ENCODE measurements at places on chromosomes 1 and 21.

DNA sequence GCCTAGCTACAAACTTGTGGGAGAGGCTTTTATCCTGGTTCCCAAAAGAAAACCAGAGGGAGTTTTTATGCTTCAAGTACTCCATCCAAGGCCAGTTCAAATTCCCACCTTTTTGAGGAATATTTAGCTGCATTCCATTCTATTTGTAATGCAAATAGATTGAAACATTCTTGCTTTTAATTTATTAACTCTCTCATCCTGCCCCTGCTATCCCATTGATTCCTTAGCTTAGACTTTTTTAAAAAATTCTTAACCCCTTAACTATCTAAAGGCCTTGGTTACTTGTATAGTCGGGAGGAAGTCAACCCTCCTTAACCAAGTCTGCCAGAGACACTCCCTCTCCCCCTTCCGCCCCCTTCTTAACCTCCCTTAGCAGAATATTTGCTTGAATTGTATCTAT lies 2.5 kb upstream of the MOV10 start:
- no peak for ATAC-seq

DNA sequence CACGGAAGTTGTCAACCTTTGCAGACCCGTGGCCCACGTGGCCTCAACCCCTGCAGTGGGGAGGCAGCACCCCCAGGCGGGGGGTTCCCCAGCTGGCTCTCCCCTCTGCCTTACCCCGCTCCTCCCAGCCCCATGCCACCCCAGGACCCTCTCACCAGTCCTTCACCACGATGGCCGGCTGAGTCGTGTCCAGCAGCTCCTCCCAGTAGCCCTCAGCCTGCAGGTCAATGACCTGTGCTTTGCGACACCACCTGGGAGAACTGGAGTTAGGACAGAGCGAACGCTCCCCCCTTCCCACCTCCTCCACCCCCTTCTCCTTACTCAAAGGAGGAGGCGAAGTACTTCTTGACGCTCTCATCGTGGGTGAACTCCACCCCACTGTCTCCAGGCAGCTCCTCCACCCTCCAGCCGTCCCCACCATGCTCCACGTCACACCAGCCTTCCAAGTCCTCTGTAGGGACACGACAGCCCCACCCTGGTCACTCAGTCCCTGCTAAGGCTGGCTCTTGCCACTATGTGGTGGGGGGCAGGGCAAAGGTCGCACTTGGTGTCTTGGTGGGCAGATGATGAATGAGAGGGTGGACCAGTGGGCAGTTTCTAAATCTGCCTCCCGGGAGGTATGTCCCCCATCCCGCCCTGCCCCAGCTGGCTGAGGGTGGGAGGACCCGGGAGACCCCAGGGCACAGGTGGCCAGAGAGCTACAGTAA lies 4.5 kb downstream of the FBXO2 start:
- ATAC-seq: no peak

GRCh38 chr1:36761113-36761512 lies 273.2 kb downstream of the GRIK3 start:
- no peak for ATAC-seq

DNA sequence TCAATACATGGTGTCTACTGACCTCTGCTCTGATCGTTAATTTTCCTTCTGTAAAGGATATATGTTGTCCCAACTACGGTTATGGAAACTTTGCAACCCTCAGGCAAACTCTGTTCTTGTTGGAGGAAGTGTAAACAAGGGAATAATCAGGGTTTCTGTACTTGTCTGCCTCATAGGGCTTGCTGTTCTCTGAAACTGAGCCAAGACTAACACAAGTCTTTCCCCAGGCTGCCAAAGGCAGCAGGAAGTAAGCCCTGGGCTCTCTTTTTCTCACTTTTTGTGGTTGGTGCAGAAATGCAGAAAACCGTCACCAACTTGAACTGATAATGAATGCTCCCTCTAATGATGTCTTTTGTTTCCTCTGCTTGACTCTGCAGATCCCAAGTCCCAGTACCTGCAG lies 7.6 kb downstream of the CYP4X1 start:
- no peak for ATAC-seq

GRCh38 chr21:36388096-36388495 lies 2.9 kb downstream of the CHAF1B start:
- no peak for ATAC-seq

DNA sequence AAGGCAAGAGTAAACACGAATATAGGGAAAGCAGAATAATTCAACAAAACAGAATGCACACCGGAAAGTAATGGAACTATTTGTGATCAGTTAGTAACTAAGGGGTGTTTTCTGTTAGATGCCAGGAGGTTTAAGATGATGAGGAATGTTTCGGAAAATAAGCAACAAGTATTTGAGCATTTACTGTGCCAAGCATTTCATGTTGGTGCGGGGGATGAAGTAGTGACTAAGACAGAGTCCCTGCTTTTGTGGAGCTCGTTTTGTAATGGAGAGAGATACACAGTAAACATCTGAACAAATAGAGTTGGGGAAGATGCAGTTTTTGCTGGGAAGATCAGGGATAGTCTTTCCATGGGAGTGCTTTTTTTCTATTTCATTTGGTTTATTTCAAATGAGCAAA lies 78.7 kb downstream of the DYRK1A start:
- no peak for ATAC-seq

GRCh38 chr1:180805316-180805715 lies 107.4 kb upstream of the KIAA1614 start:
- ATAC-seq: no peak

DNA sequence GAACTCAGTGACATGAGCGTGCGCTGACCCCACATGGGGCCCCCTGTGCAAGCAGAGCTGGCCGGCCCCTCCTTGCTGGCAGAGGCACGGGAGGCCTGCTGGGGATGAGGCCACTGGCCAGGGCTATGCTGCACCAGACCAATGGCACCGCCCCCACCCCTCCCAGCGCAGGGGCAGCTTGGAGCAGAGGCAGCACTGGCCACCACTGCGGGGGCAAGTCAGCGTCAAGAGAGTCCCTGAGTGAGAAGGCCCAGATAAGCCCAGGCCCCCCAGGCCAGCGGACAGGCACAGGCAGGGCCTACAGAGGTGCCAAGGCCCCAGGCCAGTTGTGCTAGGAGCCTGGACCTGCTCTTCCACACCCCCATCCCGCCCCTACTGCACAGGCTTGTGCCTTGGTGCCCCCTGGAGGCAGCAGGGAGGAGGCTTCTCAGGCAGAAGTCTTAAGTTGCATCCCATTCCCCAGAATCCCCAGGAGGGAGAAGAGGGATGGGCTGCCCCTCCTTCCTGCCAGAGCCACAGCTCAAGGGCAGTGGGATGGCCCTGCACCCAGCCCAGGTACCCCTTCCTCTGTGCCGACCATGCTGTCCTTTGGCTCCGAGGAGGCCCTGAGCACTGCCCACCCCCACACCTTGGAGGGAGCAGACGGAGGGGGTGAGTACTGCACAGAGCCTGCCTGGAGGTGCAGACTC lies 35.8 kb downstream of the EPHX1 start:
- peak; percentile 86 for ATAC-seq

- ATAC-seq: no peak
These were observed 78.5 kb upstream of the ADAMTS5 start for GRCh38 chr21:27045281-27045985.

DNA sequence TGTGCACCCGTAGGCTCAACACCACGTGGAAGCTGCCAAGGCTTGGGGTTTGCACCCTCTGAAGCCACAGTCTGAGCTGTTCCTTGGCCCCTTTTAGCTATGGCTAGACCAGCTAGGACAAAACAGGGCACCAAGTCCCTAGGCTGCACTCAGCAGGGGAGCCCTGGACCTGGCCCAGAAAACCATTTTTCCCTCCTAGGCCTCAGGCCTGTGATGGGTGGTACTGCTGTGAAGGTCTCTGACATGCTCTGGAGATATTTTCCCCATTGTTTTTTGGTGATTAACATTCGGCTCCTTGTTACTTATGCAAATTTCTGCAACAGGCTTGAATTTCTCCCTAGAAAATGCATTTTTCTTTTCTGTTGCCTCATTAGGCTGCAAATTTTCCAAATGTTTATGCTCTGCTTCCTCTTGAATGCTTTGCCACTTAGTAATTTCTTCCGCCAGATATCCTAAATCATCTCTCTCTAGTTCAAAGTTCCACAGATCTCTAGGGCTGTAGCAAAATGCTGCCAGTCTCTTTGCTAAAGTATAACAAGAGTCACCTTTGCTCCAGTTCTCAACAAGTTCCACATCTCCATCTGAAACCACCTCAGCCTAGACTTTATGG lies 69.0 kb upstream of the KRTAP19-8 start:
- ATAC-seq: no peak

DNA sequence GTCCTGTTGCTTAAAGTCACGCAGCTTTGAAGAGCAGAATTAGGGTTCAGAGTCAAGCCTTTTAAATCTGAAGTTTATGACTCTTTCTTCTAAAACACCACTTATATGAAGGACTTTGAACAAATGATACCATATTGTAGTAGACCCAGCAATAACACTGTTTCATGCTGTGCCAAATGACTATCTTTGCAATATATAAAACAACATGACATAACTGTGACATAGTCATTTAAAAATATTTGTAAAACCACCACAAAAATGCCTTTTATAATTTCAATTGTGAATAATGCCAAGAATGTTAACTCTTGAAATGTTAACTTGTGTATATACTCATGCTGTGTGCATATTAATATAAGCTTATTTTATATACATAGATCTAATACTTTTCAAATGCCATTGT lies 452.1 kb upstream of the NEGR1 start:
- no peak for ATAC-seq

DNA sequence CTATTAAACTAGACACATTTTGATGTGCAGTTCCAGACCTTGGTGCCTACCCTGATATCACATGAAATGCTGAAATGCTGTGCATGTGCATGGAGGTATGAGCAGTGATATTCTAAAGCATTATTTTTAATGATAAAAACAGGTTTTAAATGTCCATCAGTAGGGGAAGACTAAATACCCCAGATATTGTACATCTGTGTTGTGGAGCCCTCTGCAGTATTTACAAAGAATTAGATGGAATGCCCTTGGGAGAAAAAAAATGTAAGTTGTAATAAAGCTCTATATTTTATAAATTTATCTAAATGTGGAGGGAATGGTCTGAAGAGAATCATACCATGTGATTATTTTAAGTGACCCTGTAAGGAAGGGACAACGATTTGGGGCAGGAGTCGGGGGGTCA lies 39.1 kb upstream of the IGSF5 start:
- no peak for ATAC-seq

DNA sequence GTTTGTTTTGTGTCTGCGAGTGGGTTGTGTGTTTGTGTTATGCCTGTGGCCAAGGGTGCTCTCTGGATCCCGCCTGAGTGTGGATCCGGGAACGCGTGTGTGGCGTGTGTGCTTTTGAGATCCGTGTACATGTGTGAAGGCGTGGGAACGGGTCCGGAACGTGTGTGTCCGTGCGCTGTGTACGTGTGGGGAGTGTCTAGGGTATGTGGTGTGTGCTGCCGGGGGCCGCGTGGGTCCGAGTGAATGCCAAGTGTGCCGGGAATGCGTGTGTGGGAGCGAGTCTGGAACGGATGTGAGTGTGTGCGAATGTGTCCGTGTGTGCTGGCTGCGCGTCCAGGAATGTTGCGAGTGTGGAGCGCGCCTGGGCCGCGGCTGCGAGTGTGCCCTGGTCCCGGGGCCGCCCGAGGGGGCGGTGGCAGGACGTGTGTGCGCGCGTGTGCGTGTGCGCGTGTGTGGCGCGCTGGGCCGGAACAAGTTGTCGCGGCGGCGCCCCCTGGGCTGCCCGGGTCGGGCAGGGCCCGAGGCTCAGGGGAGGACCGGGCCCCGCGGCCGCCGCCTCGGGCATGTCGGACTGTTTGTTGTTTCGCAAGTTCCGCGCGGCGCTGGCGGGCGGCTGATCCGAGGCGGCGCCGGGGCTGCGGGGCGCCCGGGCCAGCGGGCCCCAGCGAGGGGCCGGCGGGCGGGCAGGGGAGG lies 953 bp downstream of the PTPRU start:
- peak; percentile 52 for ATAC-seq

DNA sequence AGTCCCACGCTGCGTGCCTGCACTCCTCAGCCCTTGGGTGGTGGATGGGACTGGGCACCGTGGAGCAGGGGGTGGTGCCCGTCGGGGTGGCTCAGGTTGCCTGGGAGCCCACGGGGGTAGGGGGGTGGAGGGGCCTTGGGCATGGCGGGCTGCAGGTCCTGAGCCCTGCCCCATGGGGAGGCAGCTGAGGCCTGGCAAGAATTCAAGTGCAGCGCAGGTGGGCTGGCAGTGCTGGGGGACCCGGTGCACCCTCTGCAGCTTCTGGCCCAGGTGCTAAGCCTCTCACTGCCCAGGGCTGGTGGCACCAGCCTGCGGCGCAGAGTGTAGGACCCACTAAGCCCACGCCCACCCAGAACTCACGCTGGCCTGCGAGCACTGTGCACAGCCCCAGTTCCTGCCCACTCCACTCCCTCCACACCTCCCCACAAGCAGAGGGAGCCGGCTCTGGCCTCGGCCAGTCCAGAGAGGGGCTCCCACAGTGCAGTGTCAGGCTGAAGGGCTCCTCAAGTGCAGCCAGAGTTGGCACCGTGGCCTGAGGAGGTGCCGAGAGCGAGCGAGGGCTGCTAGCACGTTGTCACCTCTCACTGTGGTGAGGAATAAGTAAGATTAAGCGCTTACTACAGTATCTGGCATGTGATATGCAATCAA lies 12.8 kb downstream of the TNNI3K start:
- ATAC-seq: no peak

- ATAC-seq: no peak
These were observed 3.1 kb downstream of the KCTD3 start for GRCh38 chr1:215569986-215570824.

DNA sequence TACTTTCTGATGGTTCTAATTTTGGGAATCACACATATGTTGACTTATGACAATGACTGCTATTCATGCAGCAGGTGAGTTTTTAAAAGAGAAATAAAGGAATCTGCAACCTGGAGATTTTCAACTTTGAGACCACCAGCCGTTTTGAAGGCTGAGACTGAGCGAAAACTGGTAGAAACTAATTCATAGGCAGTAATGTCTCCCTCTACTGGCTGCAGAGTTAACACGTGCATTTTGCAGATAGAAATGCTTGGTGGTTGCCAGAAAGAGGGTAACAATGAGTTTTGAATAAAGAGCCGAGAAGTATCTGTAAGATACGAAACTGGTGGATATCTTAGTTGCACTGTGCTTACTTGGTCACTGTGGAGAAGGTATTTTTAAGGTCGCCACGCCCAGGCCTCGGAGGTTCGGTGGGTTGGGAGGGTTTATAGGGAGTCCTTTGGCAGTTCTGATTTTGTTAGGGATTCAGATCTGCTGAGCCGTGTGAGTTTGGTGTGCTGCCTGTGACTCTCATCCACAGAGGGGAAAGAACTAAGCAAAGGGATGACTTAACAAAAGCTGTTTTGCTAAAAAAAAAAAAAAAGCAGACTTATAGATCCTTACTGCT lies 83.0 kb downstream of the RYR2 start:
- no peak for ATAC-seq

GRCh38 chr1:10257851-10258250 lies 47.5 kb downstream of the KIF1B start:
- no peak for ATAC-seq

GRCh38 chr1:2256435-2257244 lies 28.5 kb downstream of the SKI start:
- ATAC-seq: no peak

- ATAC-seq: peak; percentile 85
These were observed 239.6 kb upstream of the FGGY start for GRCh38 chr1:59057211-59057694.

DNA sequence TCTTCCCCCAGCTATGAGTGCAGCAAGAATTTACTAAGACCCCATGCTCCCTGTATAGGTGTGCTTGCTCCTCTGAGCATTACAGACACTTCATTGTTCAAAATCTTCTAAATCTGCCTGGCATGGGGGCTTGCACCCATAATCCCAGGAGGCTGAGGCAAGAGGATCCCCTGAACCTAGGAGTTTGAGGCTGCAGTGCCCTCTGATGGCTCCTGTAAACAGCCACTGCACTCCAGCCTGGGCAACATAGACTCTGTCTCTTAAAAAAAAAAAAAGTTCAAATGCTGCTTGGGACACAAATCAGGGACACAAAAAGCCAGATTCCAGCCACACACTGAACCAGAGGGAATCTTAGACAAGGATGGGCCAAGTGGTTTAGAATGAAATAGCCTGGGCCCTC lies 3.4 kb upstream of the ACOT7 start:
- no peak for ATAC-seq

Data from gastroesophageal sphincter (tissue), 4 donors.